ENCODE measurements at places on chromosomes 13 and 19.

DNA sequence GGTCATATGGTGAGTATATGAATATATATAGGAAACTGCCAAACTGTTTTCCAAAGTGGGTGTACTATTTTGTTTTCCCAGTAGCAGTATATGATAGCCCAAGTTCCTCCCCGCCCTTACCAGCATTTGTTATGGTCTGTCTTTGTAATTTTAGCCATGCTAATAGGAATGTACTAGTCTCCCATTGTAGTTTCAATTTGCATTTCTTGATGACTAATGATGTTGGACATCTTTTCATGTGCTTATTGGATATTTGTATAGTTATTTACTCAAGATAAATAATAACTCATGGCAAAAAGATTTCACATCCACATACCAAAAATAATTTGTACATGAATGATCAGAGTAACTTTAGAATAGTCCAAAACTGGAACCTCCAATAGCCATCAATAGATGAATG is 75.3 kb upstream of the SERP2 start:
- DNase-seq: no peak

- peak; percentile 71 for DNase-seq
Observed at GRCh38 chr13:31209172-31209840, 9.5 kb downstream of the B3GLCT start.

DNA sequence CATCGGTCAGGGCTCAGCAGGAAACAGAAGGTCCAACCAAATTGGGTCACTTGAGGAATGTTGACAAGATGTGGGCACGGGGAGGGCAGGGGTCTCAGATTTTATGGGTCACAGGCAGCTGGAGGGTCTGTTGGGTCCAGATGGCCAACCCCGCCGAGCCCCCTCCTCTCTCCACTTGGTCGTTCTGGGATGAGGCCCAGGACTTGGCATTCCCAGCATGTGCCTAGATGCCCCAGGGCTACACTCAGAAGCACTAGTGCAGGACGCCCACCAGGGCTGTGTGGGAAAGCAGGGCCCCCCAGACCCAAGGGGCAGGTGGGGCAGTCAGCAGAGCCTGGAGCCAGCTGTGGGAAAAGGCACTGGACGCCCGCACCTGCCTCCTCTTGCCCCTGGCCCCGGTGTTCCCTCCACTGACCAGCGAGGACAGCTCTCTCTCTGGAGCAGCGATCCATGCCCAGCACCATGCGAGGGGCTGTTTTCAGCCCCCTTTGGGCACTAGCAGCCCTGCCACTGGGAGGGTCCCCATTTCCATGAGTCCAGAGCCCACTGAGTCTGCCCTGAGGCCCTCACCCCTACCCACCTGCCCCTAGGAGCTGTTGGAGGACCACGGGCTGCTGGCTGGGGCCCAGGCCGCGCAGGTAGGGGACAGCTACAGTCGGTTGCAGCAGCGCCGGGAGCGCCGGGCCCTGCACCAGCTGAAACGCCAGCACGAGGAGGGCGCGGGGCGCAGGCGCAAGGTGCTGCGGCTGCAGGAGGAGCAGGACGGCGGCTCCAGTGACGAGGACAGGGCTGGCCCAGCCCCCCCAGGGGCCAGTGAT is 26.0 kb downstream of the DHX34 start:
- DNase-seq: no peak

GRCh38 chr19:2060884-2061494 is 9.9 kb upstream of the MKNK2 start:
- DNase-seq: peak; percentile 52

GRCh38 chr19:48274173-48274572 is 4.3 kb downstream of the ZNF114 start:
- no peak for DNase-seq

- no peak for DNase-seq
Observed at GRCh38 chr13:53060840-53061490, 32.4 kb downstream of the OLFM4 start.

DNA sequence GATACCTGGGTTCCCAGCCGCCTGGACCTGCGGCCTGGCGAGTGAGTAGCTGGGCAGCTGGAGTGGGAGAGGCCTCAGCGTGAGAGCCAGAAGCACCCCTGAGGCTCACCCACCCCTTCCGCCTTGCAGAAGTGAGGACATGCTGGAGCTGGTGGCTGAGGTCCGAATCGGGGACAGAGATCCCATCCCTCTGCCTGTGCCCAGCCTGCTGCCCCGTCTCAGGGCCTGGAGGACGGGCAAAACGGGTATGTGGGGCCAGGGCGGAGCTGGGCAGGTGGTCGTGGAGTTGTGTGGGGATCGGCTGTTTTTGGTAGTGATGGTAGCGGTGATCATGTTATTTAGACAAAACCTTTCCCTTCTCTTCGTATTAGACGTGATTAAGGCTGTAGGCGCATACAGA is 4.6 kb downstream of the SCAF1 start:
- DNase-seq: no peak

GRCh38 chr13:51959773-51960172 is 51.5 kb downstream of the ATP7B start:
- no peak for DNase-seq

- peak; percentile 67 for DNase-seq
Observed at GRCh38 chr13:34416971-34417380, 525.1 kb upstream of the NBEA start.

GRCh38 chr13:97495678-97496077 is 61.7 kb downstream of the RAP2A start:
- DNase-seq: no peak

GRCh38 chr13:29310806-29311205 is 284.7 kb downstream of the SLC7A1 start:
- no peak for DNase-seq

DNA sequence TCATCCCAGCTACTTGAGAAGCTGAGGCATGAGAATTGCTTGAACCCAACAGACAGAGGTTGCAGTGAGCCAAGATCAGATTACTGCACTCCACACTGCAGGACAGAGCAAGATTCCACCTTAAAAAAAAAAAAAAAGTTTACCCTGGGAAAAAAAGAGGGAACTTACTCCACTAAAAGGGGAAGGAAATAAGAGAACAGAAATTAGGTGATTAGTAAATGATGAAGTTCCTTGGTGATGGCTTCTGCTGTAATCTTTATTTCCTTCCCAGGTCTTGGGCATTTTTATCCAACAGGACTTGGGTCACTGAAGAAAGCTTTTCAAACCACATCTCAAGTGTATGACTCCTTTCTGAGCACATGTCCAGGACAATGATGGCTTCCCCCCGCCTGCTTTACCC is 9.3 kb downstream of the ZNF780A start:
- no peak for DNase-seq

DNA sequence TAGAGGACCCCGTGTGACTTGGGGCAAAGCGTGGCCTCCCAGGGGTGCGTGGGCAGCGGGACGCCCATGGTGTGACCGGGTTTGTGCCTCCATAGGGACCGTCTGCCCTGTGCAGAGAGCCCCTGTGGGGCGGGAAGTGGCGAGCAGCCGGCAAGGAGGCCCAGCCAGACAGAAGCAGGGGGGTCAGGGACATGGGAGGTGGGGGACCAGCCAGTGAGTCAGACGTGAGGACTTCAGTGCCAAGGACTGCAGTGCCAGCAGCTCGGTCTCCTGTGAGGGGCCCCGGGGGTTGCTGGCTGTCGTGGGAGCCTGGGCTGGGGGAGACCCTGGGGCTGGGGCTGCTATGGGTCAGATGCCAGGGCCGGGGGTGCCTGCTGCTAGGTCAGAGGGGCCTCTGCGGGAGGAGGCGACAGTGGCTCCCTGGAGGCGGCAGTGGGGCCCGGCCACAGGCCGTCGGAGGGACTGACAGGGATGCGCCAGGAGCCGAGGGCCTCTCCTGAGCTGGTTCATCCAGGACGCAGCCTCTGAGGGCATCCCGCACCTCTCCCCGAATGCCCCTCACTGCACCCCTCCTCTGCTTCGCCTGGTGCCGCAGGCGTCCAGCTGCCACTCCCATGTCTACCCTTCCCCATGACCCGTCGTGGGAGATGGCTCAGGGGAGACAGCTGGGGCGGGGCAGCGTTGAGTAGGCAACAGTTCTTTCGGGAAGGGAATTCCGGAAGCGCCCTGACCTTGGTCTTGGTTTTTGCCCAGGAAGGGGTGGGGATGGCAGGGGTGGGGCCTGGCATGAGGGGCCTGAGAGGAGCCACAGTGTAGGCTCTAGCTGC is 80.0 kb downstream of the KDM4B start:
- peak; percentile 74 for DNase-seq

- DNase-seq: no peak
Observed at GRCh38 chr19:38670921-38671398, 23.5 kb downstream of the ACTN4 start.

GRCh38 chr19:15863272-15863671 is 34.6 kb downstream of the CYP4F2 start:
- DNase-seq: no peak

- DNase-seq: peak; percentile 99
Observed at GRCh38 chr13:113187263-113187669, 21.2 kb downstream of the PCID2 start.

DNA sequence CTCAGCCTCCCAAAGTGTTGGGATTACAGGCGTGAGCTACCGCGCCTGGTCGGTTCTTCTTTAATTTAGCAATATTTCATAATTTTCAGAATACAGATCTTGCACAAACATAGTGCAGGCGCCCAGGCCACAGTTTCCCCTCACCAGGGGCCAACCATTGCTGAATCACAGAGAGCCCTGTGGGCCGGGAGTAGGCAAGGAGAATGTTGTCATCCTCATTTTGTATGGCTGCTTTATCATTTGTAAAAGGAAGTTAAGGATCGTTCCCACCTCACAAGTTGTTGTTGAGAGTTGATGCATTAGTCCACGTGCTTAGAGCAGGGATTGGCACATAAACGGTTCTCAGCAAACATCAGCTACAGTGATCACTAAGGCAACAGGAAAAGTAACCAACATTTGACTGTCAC is 30.2 kb downstream of the MEIS3 start:
- no peak for DNase-seq

DNA sequence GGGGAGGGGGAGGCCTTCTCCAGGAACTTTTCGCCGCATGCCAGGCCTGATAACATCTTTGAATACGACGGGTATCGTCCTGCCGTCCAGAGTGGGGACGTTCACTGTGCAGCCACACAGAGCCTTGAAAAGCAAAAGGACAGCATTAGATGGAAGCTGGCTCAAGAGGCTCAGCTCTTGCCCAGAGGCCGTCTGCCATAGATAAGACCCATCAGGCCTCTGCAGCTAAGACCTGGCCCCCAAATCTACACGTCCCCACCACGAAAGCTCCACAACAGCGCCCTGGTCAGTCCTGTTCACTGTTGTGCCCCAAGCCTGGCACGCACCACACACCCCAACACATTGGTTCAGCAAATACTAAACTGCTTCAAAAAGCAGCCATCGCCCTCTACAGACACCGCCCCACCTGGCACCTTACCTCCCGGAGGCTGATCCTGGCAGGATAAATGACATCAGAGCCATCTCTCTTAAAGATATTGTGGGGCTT is 2.1 kb downstream of the DNAJB1 start:
- DNase-seq: no peak

DNA sequence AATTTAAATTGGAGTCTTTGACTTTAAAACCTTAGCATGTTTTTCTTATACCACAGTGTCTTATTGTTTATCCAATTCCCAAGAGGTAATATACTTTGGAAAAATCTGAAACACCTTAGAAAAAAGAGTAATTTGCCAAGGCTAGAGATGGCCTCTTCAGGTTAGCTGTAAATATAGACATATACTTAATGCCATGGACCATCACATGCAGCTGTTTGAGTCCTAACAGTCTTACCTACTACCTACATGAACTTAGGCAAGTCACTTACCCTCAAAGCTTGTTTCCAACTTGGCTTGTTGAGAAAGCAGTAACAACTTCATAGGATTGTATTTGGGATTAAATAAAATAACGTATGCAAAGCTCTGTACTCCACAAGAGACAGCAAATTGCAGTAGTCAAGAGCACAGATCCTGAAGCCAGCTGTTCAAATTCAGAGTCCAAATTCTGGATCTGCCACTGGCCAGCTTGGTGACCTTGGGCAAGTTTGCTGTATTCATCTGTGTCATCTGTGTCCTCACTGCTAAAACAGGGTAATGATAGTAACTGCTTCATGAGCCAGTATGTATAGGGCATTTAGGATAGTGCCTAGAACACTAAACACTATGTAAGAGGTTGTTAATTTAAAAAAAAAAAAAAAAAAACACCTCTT is 13.2 kb upstream of the SPART start:
- no peak for DNase-seq

GRCh38 chr13:101989798-101990350 is 412.0 kb downstream of the FGF14 start:
- DNase-seq: no peak

DNA sequence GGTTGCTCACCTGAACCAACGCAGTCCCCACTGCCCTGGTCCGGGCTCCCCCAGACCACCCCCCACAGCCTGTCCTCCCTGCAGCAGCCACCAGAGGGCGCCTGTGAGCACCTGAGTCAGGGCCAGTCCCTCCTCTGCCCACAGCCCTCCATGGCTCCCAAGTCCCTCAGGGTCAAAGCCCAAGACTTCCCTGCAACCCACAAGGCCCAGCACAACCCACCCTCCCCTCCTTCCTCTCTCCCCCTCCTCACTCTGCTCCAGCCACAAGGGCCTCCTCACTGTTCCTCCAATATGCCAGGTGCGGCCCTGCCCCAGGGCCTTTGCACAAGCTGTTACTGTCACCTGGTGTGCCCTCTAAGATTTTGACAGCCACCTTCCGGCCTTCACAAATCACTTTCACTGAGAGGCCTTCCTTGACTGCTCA is 10.9 kb downstream of the GNA15 start:
- DNase-seq: no peak

DNA sequence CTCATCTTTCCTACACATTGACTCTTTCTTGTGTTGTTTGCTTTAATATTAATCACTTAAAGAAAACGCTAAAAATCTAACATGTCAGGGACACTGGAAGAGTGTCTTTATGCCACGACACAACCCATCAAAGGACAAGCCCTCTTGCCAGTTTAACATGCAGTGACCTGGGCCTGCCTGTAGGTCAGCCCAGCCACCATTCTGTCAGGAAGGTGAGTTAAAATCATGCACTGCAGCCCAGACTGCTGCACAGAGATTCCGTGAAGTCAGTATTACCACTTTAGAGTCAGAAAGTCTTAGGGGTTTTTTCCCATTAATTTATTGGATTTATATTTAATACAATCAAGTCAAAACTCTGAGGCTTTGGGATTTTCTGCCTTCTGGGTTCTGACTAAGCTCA is 58.0 kb downstream of the TNFRSF19 start:
- no peak for DNase-seq

GRCh38 chr19:34667349-34668076 is 9.4 kb downstream of the SCGB2B2 start:
- DNase-seq: no peak

DNA sequence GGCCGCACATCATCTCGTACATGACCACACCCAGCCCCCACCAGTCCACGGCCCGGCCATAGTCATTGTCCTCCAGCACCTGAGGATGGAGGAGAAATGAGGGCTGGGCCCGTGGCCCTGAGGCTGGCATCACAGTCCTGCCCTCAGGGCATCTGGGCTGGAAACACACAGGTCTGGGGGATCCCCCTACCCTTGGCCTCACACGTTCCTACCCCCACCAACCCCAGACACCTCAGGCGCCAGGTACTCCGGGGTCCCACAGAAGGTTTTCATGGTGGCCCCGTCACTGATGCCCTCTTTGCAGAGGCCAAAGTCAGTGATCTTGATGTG is 9.5 kb upstream of the CCNP start:
- DNase-seq: no peak

- no peak for DNase-seq
Observed at GRCh38 chr13:69948016-69948415, 159.6 kb upstream of the ATXN8OS start.

GRCh38 chr13:74569251-74569650 is 435.0 kb upstream of the KLF12 start:
- peak; percentile 20 for DNase-seq
